ENCODE measurements at places on chromosomes 5 and 9.

DNA sequence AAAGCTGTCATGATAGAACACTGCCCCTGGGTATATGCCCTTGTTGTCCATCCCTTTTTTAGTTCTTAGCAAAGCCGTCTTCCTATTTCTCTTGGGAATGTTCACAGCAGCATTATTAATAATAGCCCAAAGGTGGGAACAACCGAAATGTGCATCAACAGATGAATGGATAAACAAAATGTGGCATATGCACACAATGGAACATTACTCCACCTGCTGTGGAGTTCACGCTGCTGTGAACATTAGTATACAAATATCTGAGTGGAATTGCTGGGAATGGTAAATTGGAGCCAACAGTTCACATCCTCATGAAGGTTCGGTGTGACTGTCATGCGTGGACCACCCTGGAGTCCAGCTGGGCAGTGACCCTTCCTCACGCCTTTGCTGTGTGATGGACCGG is 36.5 kb upstream of the NUTM2G start:
- no peak for DNase-seq

- DNase-seq, result no peak
These were observed 829.6 kb upstream of the ZNF608 start for GRCh38 chr5:125575891-125576505.

DNA sequence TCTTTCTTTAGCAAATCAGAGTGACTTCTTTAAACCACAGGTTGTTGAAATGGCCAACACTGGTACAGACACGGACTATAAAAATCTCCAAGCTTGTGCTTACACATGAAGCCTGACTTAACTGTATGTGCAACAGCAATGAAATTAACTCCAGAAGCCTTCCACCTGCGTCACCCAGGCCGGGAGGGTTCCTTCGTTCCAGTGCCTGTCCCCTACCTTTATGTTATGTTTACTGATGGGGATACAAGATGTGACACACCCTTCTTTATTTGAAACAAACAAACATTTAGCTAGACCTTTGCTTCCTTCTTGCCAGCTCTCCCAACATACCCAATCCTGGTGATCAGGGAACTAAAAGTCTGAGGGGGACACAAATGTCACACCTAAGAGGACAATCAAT is 66.0 kb downstream of the GOLPH3 start:
- no peak for DNase-seq

DNA sequence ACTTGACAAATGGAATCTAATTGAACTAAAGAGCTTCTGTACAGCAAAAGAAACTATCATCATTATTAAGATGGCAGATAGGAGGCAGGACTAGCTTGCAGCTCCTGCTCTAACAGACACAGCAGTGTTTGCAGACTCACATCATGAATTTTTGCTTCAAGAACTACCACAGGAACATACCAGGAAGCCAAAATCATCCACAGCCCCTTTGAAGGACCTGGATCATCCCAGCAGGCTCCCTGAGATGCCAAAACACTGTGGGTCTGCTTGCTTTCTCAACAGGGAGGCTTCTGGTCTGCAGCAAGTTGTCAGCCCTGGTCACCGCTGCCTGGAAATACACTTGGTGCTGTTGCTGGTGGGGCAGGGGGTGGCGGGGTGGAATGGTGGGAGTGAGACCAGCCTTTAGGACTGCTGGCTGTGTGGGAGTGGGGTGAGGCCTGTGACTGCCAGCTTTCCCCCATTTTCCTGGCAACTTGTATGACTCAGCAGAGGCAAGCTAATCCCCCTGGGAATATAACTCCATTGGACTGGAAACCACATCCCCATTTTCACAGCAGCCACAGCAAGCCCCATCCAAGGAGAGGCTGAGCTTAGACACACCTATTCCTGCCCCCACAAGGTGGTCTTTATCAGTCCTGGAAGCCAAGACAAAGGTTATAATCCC is 533.8 kb upstream of the CYLC2 start:
- DNase-seq, result no peak

- no peak for DNase-seq
These were observed 117.5 kb upstream of the ZNF366 start for GRCh38 chr5:72624641-72625236.

- DNase-seq, result no peak
These were observed 18.5 kb downstream of the P4HA2 start for GRCh38 chr5:132209131-132209530.

DNA sequence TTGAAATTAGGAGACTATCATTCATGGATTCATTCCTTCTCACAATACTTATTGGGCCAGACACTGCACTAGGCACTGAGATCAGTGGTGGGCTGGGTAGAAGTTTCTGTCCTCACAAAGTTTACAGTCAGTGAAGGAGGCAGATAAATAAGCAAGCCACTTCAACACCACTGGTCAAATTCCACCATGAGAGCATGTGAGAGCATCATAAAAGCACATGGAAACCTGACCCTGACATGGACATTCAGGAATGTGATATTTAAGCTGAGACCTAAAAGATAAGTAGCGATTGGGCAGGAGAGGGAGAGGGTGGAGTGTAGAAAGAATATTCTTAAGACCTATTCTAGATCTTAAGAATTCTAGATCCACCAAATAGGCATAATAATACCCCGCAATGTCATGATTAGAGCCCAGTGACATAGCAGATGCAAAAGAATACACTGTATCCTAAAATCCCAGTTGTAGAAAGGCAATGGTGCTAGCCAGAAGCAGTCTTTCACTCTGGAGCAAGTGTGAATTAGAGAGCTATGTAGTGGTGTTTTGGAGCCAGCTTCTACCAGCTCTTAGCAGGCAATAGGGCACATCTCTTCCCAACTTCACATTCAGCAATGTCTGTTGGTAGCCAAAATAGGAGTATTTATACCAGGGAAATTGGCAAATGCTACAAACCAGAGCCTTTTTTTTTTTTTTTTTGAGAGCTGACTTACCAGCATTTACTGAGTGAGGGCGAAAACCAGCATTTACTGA is 46.4 kb downstream of the SH3RF2 start:
- no peak for DNase-seq

- DNase-seq, result no peak
These were observed 402.0 kb downstream of the MLLT3 start for GRCh38 chr9:20220286-20220685.

GRCh38 chr5:7991125-7991821 is 122.3 kb downstream of the MTRR start:
- DNase-seq, result no peak

DNA sequence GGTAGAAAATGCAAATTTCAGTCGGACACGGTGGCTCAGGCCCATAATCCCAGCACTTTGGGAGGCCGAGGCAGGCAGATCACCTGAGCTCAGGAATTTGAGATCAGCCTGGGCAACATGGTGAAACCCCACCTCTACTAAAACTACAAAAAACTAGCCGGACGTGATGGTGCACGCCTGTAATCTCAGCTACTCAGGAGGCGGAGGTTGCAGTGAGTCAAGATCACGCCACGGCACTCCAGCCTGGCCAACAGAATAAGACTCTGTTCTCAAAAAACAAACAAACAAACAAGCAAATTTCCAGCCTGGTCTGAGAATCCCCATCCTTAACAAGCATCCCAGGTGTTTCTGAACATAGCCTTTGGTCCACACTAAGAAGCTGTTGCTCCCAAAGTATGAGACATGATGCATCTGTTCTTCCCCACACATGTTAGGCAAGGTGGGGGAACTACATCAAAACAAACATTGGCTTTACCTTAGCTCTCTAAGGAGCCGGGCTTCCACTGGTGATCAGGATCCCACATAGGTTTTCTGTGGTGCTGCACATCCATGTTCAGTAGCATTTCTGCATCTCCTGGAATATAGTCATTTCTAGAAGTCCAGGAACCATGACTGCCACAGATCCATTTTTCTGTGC is 92.5 kb upstream of the DMRT1 start:
- no peak for DNase-seq

- DNase-seq, result no peak
These were observed 28.4 kb downstream of the COL23A1 start for GRCh38 chr5:178561746-178562264.

DNA sequence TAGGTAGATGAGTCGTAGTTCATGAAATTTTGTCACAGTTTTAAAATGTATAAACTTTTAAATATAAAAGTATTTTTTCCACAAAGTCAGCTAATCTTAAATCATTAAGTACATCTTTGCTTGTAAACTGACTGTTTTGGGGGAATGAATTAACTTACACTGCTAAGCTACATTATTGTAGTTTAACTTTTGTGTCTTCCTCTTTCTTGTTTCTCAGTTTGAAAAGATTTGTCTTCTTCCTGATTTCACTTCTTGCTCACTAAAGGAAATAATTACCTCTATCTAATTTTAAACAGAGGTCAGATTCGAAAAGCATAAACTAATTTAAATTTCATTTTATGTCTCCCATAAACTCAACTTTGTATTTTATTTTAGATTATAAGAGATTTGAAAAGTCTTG is 5.7 kb downstream of the NIPSNAP3B start:
- DNase-seq, result no peak

DNA sequence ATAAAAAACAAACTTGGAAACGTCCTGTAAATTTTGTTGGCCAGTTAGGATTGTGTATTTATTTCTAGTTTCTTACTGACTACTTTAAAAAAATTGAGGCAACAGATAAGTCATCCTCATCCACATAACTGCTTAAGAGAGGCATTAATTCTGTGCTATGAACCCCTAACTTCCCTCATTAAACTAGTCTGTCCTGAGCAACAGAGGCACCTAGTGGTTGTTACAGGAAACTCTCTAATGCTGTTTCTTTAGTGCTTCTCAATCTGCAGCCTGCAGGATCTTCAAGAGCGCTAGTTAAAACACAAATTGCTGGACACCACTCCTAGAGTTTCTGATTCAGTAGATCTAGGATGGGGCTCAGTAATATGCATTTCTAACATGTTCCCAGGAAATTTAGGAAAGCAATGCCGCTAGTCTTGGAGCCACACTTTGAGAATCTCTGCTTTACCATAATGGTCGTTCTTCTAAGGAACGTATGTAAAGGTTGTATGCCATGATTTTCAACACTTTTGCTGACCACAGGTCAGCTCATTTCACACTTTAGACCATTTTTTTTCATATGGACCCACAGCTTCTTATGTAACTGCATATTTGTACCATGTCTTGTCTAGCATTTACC is 410.1 kb upstream of the SMARCA2 start:
- no peak for DNase-seq

GRCh38 chr9:133545494-133546286 is 11.2 kb downstream of the ADAMTSL2 start:
- no peak for DNase-seq

DNA sequence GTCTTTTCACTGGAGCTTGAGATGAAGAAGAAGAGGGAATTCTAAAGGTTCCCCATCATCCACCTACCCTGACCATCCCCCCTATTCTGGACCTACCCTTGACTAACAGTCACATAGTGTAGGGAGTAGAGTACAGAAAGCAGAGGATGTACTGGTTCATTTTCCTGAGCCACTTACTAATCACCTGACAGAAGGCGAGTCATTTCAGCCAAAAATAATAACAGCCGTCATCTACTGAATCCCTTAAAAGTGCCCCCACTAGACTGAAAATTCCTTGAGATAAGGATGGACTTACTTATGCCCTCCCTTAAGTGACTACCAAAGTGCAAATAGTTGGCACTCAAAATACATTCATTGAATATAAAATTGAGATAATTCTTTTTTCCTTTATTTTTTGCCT is 112.2 kb downstream of the FOXD1 start:
- no peak for DNase-seq

DNA sequence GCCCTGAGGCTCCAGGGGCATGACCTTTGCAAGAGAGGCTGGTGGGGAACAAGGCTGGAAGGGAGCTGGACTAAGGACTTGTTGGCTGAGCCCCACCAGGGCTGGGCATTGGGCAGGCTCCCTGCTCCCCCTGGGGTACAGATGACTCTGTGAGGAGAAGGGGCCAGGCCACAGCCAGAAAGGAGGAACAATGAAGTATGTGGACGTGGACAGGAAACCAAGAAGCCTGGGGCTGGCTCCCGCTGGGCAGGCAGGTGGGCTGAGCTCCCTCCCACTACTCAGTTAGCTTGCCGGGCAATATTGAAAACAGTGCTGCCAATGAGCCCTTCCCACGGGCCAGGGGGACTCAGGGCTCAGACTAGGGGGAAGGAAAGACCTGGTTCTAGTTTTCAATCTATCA is 66.1 kb upstream of the SPTLC1 start:
- no peak for DNase-seq

- no peak for DNase-seq
These were observed 466.2 kb downstream of the KDM4C start for GRCh38 chr9:7223981-7224380.

DNA sequence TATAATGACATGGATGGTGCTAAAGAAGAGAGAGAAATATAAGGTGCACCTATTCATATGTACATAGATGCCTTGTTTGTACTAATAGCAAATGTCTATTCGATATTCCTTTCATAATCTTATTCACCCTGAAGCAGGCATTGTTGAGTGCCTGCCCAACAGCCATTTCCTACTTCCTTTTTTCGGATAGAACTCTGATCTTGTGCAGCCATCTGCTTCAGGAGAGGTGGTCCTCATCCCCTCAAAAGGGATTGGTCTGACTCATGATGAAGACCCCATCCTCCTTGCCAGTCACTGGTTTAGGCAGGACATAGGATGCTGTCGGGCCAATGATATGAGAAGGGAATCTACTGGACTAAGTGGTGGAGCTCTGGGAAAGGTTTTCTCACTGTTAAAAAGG is 8.4 kb upstream of the RANBP3L start:
- no peak for DNase-seq

- DNase-seq, result peak; percentile 20
These were observed 28.4 kb downstream of the ZFP62 start for GRCh38 chr5:180832638-180833068.

- no peak for DNase-seq
These were observed 5.0 kb downstream of the SNAPC4 start for GRCh38 chr9:136395020-136395340.

- no peak for DNase-seq
These were observed 16.4 kb upstream of the DOLPP1 start for GRCh38 chr9:129064499-129064908.

DNA sequence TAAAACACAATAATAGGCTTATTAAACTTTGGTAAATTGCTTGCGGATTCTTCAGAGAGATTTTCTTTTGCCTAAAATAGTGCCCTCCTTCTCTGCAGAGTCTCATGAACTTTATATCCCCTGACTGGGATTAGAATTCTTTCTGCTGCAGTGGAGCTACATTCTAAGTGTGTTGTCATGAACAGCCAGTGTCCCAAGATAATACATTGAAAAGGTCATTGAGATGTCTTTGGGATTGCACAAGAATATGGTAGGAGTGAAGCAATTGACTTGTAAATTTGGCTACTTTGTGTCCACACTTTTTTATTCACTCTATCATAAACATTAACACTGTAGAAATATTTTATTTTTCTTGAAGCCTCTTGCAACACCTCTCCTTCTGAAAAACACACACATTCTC is 604.5 kb downstream of the GABRG2 start:
- DNase-seq, result no peak

DNA sequence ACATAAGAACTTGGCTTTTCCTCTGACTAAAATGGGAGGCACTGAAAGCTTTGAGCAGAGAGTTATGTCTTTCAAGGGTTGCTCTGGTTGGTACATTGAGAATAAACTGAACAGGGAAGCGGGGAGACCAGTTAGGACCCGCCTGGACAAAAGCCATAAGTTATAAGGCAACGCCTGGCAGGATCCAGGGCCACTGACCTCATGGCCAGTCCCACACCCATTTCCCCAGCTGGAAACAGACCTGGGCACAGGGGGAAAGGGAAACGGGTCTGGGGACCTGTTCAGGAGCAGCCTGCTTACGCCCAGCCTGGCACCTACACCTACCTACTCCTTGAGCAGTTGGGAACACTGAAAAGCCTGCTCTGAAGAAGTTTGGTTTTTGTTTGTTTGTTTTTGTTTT is 1.3 kb downstream of the SPINK4 start:
- no peak for DNase-seq

All from T follicular helper cell (primary cell).